ENCODE measurements at places on chromosomes 5 and 9. TPM values are rescaled to one million over a fixed set of nuclear protein-coding genes. Genes with fewer than 3 reads are reported as not detected.

DNA sequence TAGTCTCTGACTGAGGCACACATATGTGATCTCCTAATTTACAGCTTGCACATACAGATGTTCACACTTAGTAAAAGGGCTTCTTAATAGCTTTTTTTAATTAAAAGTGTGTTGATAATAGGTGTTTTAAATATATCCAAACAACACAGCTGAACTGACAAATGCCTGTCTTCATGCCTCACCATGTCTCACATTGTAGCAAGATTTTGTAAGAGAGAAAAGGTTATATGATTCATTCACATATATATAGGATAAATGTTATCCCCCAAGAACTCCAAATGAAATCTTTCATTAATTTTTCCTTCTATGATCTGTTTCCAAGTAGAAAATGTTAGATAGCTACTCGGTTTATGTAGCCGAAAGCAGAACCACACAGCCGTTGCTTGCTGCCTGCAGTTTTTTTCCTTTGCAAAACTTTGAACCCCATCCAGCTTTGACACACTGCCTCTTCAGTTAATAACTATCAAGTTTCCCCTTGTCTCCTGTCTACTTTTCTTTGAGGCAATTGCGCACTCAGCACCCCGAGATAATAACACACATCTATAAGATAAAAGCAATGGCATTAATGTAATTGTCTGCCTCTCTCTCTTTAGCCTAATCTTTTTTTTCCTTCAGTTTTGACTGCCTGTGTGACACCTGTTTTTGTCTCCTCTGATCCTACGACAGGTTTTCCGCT is 299.2 kb downstream of the BNC2 start:
- no peak overlapping the region for H3K27ac ChIP-seq
- peaks cover 7% of the 10 kb centered on the region for H3K4me1 ChIP-seq
- no peaks in the 10 kb centered on the region for H3K27me3 ChIP-seq
- H3K4me3 ChIP-seq, result no peak overlapping the region
- no peak for DNase-seq
- H3K36me3 ChIP-seq, result no peaks in the 10 kb centered on the region

DNA sequence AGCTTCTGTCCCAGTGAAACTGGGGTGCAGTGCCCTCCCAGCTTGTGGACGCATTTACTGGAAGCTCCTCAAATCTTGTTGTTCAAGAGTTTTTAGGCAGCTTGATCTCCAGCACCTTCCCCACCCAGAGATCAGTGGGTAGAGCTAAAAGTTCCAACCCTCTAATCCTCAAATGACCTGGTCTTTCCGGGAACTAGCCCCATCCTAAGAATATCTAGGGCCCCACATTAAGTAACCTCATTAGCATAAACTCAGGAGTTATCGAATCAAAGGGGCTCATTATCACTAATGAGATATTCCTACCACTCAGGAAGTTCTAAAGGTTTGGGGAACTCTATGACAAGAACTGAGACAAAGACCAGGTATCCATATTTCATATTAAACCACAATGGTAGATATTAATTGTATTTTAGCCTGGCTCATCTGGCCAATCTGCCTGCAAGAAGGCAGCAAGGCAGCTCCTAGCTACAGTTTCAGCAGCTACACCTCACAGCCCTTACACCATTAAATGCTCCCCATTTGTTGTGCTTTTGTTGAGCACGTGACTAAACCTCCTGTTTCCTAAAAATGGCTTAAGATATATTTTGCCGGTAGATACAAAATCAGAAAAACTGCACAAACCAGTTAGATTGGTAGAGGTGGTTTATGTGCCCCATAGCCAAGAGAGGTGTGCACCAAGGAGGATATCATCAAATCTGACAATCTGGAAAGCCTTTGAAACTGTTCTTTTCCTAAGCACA is 24.6 kb upstream of the SLC22A5 start:
- H3K27me3 ChIP-seq, result no peaks in the 10 kb centered on the region
- no peak overlapping the region for H3K27ac ChIP-seq
- H3K4me3 ChIP-seq, result no peak overlapping the region

SLC6A7 gene
- not detected for total RNA-seq

DNA sequence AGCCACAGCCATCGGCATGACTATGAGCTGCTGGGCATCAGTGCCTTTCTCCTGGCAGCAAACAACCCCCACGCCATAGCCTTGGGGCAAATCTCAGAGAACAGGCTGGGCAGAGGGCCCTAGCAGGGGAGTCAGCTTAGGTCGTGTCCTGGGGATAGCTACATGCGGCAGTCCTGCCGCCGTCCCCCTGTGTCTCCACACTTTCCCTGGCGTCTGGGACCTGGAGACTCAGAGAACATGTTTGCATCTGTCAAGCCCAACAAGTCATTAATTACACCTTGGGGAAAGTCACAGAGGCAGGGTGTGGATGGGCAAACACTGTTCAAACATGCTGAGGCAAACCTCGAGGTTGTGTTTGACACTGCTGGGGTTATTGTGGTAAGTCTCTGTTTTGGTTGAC is 123.6 kb downstream of the C5orf15 start:
- H3K4me3 ChIP-seq, result no peak overlapping the region
- H3K36me3 ChIP-seq, result no peaks in the 10 kb centered on the region
- DNase-seq, result no peak
- no peak overlapping the region for H3K27ac ChIP-seq
- no peaks in the 10 kb centered on the region for H3K27me3 ChIP-seq

DNA sequence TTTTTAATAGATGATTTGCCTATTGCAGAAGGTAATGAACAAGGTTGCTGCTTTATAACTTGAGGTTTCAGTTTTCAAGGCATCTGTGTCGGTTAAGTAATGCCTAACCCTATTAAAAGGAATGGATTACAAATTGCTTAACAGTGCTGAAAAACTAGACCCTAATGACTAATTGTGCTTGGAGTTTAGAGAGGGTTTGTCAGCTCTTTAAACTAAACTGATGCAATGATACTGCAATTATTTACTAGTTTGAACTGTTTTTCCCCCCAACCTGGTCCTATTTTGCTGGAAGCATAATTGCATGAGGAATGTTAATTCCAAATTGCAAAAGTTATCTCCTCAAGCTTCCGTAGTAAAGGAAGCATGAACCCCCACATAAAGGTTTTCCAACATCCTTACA is 39.3 kb upstream of the TLX3 start:
- peak overlapping the region; percentile 79 for H3K27ac ChIP-seq
- H3K36me3 ChIP-seq, result no peaks in the 10 kb centered on the region
- DNase-seq, result no peak
- H3K27me3 ChIP-seq, result no peaks in the 10 kb centered on the region
- H3K4me1 ChIP-seq, result peaks cover 22% of the 10 kb centered on the region

CDH6 gene
- not detected for total RNA-seq

DNA sequence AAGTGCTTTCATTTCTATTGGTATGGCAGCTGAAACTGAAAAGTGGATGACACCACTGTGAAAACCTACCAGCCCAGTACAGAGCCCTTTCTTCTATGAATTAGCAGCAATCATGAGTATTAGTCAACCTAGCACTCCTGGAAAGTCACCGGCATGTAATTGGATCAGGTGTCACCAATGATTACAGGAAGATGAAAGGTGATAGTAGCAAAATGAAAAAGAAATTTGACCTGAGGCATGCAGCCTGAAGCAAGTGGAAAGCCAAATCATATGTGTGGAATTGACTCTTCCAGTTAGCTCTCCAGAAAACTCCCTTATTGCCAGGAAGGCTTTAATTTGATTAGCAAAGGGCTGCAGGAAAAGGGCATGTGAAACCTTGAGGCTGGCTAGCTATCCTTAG is 81.2 kb upstream of the NAA35 start:
- peak; percentile 50 for DNase-seq
- no peak overlapping the region for H3K4me3 ChIP-seq
- peak overlapping the region; percentile 51 for H3K27ac ChIP-seq
- H3K4me1 ChIP-seq, result peaks cover 18% of the 10 kb centered on the region
- H3K36me3 ChIP-seq, result no peaks in the 10 kb centered on the region
- no peaks in the 10 kb centered on the region for H3K27me3 ChIP-seq

DNA sequence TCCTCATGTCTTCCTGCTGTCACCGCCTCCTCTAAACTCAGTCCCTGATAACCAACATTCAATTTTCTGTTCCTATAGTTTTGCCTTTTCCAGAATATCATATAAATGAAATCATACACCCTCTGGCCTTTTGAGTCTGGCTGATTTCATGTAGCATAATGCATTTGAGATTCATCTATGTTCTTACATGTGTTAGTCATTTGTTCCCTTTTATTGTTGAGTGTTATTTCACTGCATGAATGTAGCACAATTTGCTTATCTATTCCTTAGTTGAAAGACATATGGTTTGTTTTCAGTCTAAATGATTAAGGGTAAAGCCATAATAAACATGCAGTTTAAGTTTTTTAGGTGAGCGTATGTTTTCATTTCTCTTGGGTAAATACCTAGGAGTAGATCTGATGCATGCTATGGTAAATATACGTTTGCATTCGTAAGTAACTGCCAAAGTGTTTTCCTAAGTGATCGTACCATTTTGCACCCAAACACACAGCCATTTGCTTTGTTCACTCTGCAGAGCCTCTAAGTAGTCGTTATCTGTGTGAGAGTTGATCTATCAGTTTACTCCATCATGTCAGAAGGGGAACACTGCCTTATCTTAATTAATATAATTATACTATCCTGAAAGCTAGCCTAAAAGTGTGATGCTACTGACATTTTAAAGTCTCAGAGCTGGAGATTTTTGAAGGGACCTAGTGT is 460.8 kb downstream of the DMAC1 start:
- DNase-seq, result no peak
- no peaks in the 10 kb centered on the region for H3K4me1 ChIP-seq
- peaks cover 9% of the 10 kb centered on the region for H3K27me3 ChIP-seq
- no peaks in the 10 kb centered on the region for H3K36me3 ChIP-seq
- H3K27ac ChIP-seq, result no peak overlapping the region

ETF1 gene
- total RNA-seq, result 84.9 TPM

AUH gene
- 31.1 TPM for total RNA-seq

- H3K4me1 ChIP-seq, result peaks cover 6% of the 10 kb centered on the region
- no peak for DNase-seq
- no peak overlapping the region for H3K27ac ChIP-seq
- no peaks in the 10 kb centered on the region for H3K36me3 ChIP-seq
- H3K4me3 ChIP-seq, result no peak overlapping the region
Observed at GRCh38 chr5:21806943-21807342, 1046.2 kb downstream of the CDH12 start.

TAF11L2 gene
- not detected for total RNA-seq

GRCh38 chr9:69637817-69638200 is 34.4 kb downstream of the APBA1 start:
- no peak overlapping the region for H3K27ac ChIP-seq
- no peaks in the 10 kb centered on the region for H3K4me1 ChIP-seq
- no peaks in the 10 kb centered on the region for H3K36me3 ChIP-seq
- no peak overlapping the region for H3K4me3 ChIP-seq

GRCh38 chr5:179417696-179418095 is 72.4 kb upstream of the ADAMTS2 start:
- DNase-seq, result no peak
- H3K36me3 ChIP-seq, result no peaks in the 10 kb centered on the region
- H3K27me3 ChIP-seq, result peaks cover 92% of the 10 kb centered on the region
- H3K4me3 ChIP-seq, result no peak overlapping the region
- no peaks in the 10 kb centered on the region for H3K4me1 ChIP-seq

CCDC192 gene
- not detected for total RNA-seq

DNA sequence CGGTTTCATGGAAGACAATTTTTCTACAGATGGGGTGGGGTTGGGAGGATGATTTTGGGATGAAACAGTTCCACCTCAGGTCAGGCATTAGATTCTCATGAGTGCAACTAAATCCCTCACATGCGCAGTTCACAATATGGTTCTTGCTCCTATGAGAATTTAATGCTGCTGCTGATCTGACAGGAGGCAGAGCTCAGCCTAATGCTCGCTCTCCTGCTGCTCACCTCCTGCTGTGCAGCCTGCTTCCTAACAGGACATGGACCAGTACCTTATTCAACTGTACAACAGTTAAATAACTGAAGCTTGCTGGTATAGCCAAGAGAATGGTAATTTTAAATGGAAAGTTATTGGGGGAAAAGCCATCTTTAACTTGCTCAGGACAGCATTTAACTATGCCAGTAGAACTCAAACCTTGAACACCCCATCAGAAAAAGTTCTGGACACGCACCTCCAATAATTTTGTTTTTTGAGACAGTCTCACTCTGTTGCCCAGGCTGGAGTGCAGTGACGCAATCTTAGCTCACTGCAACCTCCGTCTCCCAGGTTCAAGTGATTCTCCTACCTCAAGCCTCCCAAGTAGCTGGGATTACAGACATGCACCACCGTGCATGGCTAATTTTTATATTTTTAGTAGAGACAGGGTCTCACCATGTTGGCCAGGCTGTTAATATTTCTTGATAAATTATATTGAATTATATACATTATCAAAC is 27.7 kb downstream of the HMGCR start:
- no peak for DNase-seq
- peaks cover 9% of the 10 kb centered on the region for H3K36me3 ChIP-seq
- H3K4me3 ChIP-seq, result no peak overlapping the region
- no peaks in the 10 kb centered on the region for H3K27me3 ChIP-seq
- H3K27ac ChIP-seq, result no peak overlapping the region

FOXD4 gene
- total RNA-seq, result not detected

PCDHGB7 gene
- 0.17 TPM for total RNA-seq

- no peaks in the 10 kb centered on the region for H3K36me3 ChIP-seq
Observed at GRCh38 chr9:128053560-128053959, 13.6 kb downstream of the NAIF1 start.

DNA sequence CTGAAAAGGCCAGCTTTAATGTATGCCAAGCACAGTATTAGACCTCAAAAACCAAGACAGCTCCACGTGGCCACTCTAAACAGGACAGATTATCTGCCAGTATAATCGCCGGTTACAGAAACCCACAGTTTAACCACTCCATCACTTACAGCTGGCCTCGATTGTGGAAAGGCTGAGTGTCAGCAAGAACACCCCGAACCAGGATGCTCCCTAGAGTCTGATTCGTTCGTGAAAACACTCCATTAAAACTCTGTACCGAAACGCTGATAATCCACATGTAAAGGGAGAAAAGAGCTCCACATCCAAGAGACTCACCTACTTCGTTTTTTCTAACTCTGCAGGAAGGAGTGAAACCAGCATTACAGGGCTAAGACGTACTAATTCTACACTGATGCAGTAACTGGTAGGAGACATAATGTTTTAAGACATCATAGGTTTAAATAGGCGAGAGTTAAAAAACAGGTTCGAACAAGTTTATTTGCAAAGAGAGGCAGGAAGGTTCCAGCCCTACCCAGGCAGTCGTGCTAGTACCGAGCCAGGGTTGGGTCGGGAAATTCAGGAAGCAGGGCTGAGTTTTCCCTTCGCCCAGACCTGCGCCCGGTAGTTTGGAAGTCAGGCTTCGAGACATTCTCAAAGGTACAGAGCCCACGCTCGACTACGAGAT is 949 bp downstream of the SERINC5 start:
- H3K27me3 ChIP-seq, result no peaks in the 10 kb centered on the region
- DNase-seq, result no peak
- H3K4me1 ChIP-seq, result peaks cover 39% of the 10 kb centered on the region
- peak overlapping the region; percentile 76 for H3K4me3 ChIP-seq
- H3K27ac ChIP-seq, result peak overlapping the region; percentile 77

DNA sequence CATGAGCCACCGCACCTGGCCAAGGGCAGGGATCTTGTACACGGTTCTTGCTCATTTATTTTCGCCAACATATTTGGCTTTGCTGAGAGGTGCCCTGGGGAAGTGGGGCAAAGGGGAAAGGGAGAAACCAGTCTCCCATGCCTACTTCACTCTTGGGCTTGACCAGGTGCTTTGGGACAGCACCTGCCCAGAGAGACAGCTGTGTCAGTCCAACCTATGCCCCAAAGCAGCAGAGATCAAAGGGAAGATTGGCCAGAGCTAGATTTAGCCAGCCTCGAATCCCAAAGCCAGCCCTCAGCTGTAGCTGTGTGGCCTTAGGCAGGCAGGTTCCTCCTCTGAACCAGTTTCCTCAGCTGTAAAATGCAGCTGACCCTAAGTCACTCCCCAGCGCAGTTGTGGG is 2.3 kb upstream of the PTGES start:
- H3K27ac ChIP-seq, result no peak overlapping the region
- no peaks in the 10 kb centered on the region for H3K27me3 ChIP-seq
- no peaks in the 10 kb centered on the region for H3K36me3 ChIP-seq
- no peak overlapping the region for H3K4me3 ChIP-seq

Measured in PC-9 (cell line).